ENCODE measurements at places on chromosomes 13 and 19.

GRCh38 chr19:37977992-37978391 is 71.0 kb downstream of the SIPA1L3 start:
- no peak overlapping the region for H3K27ac ChIP-seq
- H3K4me3 ChIP-seq: no peak overlapping the region
- H3K36me3 ChIP-seq: no peaks in the 10 kb centered on the region
- H3K4me1 ChIP-seq: peaks cover 25% of the 10 kb centered on the region
- H3K27me3 ChIP-seq: no peaks in the 10 kb centered on the region

DNA sequence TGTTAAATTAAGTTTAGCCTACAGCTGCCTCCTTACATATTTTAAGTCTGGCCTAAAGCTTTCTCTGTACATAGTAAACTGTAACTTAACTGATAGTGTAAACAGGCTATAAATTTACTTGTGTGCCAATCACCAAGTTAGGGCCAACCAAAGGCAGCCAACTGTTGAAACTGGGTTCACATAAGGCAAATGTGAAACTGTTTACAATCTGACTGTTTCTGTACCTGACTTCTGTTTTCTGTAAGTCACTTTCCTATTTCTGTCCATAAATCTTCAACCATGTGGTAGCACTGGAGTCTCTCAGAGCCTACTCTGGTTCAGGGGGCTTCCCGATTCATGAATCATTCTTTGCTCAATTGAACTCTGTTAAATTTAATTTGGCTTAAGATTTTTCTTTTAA is 103.1 kb downstream of the RAP2A start:
- H3K4me1 ChIP-seq: no peaks in the 10 kb centered on the region
- no peak for DNase-seq
- no peak overlapping the region for H3K27ac ChIP-seq
- H3K36me3 ChIP-seq: no peaks in the 10 kb centered on the region

DNA sequence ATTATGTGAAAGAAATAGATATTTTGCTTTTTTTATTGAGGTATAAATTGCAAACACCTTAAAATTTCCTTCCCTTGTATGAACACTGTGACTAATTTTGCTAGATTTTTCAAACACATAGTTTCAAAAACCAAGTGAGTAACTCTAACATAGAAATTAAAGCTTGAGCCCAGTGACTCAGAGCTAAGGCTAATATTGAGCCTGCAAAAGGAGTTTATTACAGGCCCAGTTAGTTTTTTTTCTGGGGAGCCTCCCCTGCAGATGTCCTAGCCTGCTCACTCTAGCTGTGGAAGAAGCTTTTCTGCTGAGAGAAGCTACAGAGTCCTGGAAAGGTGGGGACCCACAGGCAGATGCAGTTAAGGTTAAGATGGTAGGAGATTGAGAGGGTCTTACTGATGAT is 3.4 kb downstream of the ZNF430 start:
- no peak overlapping the region for H3K4me3 ChIP-seq
- H3K4me1 ChIP-seq: peaks cover 18% of the 10 kb centered on the region
- no peak overlapping the region for H3K27ac ChIP-seq
- no peaks in the 10 kb centered on the region for H3K27me3 ChIP-seq
- peaks cover 20% of the 10 kb centered on the region for H3K36me3 ChIP-seq
- no peak for DNase-seq

DNA sequence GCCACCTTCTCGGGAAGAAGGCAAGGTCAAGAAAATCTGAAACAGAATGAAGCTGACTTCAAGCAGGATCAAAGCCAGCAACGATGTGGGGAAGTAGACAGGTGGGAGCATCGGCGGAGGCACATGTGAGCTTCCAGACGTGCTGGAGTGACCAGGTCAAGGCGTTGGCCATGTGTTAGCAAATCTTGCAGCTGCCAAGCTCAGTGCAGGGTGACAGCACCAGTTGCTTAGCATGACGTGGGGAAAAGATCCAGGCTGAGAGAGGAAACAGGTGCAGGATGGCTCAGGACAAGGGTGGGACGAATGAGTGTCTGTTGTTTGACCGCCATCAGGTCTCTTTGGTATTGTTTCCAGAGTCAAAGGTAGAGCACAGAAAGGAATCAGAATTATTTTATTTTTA is 92.3 kb downstream of the TNFSF13B start:
- no peak for DNase-seq

- H3K27ac ChIP-seq: no peak overlapping the region
- no peaks in the 10 kb centered on the region for H3K27me3 ChIP-seq
- H3K36me3 ChIP-seq: no peaks in the 10 kb centered on the region
- no peak overlapping the region for H3K4me3 ChIP-seq
- no peak for DNase-seq
These were observed 38.4 kb upstream of the NANOS3 start for GRCh38 chr19:13838435-13839129.

DNA sequence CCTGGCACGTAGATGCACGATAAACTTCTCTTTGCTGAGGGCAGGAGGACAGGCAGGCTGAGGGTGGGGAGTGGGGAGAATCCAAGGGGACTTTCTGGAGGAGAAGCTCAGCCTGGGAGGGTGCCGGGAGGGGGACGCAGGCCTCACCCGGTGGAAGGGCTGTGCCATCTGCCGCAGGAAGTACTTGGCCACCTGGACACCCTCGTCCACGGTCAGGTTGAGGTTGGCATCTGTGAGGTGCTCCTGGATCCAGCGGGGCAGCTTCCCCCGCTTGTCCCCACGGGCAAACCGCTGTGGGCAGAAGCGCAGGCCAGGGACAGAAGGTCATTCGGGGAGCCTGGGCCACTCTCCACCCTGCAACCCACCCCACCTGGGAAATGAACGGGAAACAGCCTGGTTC is 11.5 kb downstream of the KLC3 start:
- no peaks in the 10 kb centered on the region for H3K4me1 ChIP-seq
- H3K27ac ChIP-seq: no peak overlapping the region
- DNase-seq: no peak
- peaks cover 22% of the 10 kb centered on the region for H3K36me3 ChIP-seq

- no peak for DNase-seq
- no peaks in the 10 kb centered on the region for H3K27me3 ChIP-seq
- no peak overlapping the region for H3K4me3 ChIP-seq
- no peaks in the 10 kb centered on the region for H3K4me1 ChIP-seq
- H3K27ac ChIP-seq: no peak overlapping the region
- H3K36me3 ChIP-seq: no peaks in the 10 kb centered on the region
These were observed 164.8 kb downstream of the DACH1 start for GRCh38 chr13:71702253-71702652.

- H3K4me3 ChIP-seq: no peak overlapping the region
- no peak overlapping the region for H3K27ac ChIP-seq
- no peak for DNase-seq
- H3K27me3 ChIP-seq: no peaks in the 10 kb centered on the region
These were observed 22.8 kb upstream of the ZNF564 start for GRCh38 chr19:12574036-12574435.

Measured in HepG2 (cell line).